Neural progenitor cell (in vitro differentiated cells): ENCODE measurements at places on chromosomes 11 and 22.

DNA sequence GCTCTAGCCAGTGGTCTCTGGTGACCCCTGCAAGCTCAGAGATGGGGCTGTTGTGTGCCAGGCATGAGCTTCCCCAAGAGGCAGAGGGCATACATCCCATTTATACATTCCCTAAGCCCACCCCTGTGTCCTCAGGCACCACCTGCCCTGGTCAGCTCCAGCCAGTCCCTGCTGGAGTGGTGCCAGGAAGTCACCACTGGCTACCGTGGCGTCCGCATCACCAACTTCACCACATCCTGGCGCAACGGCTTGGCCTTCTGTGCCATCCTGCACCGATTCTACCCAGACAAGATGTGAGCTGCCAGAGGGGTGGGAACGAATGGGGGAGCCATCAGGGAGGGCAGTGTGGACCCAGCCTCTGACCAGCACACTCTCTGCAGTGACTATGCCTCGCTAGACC lies 8.3 kb downstream of the EHBP1L1 start:
- no peak for DNase-seq

DNA sequence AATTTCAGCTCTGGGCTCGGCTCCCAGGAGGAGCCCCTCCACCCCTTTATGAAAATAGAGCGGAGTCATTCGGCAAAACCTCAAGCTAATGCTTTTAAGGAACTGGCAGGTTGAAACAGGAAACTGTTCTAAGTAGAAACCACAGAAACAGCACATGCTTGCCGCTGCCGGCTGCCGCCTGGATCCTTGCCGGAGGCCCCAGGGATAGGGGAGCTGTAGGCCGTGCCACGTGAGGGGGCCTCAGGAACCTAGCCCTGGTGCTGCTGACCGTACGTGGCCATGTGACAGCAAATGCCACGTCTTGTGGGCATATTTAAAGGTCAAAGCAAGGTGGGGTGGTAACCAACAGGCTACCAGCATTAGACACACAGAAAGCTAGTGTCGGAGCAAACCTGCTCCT lies 77.9 kb upstream of the TIMP3 start:
- DNase-seq = no peak

DNA sequence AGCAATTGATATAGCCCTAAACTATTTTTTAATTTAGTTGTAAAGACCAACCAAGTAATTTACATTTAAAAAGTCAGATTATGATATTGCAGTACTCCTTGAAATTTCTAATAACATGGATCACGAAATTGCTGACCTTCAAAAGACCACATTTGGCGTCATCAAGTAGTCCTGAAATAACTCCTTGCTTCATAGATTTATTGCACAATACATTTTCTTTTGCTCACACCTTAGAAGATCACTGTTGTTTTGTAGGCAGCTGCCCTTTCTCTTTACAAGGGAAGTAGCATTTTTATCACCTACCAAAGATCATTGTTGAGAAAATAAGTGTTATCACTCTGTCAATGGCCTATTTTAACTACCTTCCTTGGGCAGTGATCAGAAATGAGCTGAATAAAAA lies 815.8 kb downstream of the METTL15 start:
- DNase-seq = no peak

GRCh38 chr22:39475337-39475736 lies 18.5 kb downstream of the MGAT3 start:
- DNase-seq = no peak

GRCh38 chr11:91624021-91624420 lies 600.6 kb upstream of the FAT3 start:
- DNase-seq = no peak

- DNase-seq = no peak
Observed at GRCh38 chr11:128517451-128518230, 69.7 kb downstream of the ETS1 start.

GRCh38 chr11:19559746-19560145 lies 152.9 kb upstream of the NAV2 start:
- no peak for DNase-seq

DNA sequence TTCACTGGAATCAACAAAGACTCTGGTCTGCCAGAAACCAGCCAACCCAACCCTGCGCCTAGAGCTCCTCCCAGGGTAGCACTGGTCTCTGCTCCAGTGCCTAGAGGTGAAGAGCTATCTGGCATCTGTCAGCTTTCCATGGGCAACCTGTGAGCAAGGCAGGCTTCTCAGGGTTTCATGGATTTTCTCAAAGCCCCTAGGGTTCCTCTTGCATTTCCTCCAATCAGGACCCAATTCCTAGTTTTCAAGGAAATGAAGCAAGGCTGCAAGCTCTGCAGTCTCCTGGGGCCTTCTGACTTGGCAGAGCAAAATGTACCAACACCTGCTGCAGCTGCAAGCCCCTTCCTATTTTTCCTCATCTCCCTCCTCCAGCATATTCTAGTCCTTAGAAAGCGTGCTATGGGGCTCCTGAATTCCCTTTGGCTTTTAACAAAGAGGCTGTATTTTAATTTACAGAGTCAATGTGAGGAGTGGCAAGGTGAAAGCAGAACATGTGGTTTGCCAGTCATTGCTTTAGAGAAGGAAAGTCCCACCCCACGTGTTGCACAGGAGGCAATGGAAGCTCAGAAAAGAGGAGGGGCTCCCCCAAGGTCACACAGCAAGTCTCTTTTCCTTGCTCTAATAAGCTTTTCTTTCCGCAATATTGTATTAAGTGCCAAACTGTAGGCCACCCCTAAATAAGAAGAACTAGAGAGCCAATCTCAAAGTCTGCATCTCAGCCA lies 33.0 kb upstream of the RIC3 start:
- DNase-seq = no peak
